ENCODE measurements at places on chromosomes 4 and X.

GRCh38 chr4:176435901-176436292, 116.1 kb downstream of the SPCS3 start:
- DNase-seq = no peak

GRCh38 chr4:2756691-2757350, 685 bp upstream of the TNIP2 start:
- no peak for DNase-seq

GRCh38 chr4:121913667-121914066, 38.2 kb downstream of the TRPC3 start:
- no peak for DNase-seq

- peak; percentile 33 for DNase-seq
These were observed 729.3 kb upstream of the ACTRT1 start for GRCh38 chrX:128781506-128781905.

GRCh38 chr4:76373919-76374552, 46.9 kb downstream of the CCDC158 start:
- no peak for DNase-seq

- peak; percentile 51 for DNase-seq
These were observed 181.1 kb downstream of the LARP7 start for GRCh38 chr4:112817933-112818593.

DNA sequence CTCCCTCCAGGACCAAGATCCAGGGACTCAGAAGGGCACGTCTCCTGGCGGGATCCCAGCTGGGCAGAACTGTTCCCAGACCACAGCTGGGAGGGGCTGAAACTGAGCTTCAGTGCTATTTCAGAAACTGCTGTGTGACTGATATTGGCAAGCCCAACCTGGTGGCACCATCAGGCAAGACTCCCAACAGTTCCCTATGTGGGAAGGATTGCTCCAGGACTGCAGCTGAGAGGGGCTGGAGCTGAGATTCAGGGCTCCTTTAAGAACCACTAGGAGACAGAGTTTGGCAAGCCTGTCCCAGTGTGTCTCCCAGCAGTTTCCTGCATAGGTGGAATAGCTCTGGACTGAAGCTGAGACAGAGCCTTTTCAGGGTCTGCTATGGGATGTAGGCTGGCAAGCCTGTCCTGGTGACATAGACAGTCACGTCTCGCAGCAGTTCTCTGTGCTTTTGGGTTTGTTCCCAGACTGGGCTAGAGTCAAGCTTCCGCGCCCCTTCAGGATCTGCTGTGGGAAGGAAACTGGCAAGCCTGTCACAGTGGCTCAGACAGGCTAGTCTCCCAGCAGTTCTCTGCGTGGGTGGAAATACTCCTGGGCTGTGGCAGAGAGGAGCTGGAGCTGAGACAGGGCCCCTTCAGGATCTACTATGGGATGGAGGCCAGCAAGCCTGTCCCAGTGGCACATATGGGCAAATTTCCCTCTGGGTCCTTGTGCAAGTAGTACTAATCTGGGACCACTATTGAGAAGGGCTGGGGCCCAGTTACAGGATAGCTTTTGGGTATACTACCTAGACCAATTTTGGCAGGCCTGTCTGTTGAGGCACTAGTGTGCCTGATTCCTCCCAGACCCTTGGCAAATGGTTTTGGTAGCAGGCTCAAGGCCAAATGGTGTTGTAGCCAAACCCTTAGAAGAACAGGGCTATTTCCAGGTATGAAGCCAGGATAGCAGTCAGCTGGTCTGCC, 20.2 kb upstream of the MED14 start:
- DNase-seq = no peak

GRCh38 chr4:7063362-7063761, 4.5 kb downstream of the GRPEL1 start:
- DNase-seq = peak; percentile 2

DNA sequence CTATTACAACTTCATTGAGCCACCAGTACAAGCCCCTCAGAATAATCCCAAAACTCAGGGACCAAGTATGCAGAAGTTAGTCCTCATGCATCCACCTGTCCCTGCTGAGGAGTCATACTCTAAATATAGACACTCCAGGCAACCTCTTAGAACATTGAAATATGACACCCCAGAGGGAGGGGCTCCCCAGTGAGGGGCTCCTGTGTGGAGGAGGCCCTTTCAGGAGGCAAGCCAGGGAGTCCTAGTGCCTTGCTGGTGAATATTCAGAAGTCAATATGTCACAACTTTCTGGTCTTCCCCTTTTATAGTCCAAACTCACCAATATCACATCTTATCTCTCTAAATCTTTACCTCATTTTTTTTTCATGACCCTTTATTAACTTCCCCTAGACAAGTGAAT, 1.6 kb upstream of the ARMCX6 start:
- DNase-seq = no peak

DNA sequence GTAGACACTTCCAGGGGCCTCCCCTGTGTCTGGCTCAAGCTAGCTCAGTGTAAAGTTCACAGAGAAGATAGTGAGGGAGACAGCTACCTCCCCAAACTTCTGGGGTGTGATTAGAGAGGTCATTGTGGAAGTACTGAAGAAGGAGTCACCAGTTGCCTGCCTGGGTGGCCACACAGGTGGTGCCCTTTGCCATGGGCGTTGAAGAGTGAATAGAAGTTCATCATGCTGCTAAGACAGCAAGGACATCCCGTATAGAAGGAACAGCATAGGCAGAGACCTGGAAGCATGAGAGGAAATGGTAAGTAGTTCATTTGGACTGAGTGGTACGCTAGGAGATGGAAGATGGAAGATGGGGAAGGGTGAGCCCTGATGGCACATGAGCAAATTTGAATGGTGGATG, 110.1 kb downstream of the PJA1 start:
- no peak for DNase-seq

- DNase-seq = no peak
These were observed 575.6 kb upstream of the PITX2 start for GRCh38 chr4:111198446-111198845.
